ENCODE measurements at places on chromosomes 16 and 17.

DNA sequence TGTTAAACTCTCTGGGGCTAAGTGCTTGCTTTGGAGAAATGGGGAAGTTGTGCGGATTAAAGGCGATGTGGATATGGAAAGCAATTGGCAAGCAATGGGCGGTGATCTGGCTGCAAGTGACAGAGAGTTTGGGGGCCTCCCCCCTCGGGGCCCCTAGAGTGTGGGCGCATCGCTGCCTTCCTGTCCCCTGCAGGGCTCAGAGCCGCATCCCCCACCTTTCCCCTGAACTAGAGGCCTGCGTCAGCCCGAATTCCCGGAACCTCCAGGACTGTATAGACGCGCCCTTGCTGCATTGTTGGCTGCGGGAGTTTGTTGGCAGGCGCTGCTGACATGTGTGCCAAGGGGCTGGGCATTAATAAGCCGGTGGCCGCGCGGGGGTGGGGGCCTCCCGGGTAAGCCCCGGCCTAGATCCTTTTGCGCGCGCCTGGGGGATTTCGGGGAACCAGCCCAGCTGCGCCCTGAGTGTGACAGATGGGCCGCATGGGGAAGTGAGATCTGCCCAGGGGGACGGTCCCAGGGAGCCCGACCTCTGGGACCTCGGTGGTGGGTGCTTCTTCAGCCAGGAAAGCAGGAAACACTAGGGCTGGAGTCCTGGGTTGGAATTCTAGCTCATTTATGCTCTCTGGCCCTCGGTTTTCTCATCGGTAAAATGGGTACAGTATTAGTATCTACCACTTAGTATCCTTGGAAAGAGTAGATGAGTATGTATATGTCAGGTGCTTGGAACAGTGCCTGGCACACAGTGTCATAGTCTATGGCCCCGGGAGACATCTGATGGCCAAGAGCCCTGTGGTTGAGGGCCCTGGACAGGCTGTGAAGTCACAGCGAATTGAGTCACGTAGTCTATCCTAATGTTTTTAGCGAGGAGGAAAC lies 1.0 kb downstream of the EEF2K start:
- peak; percentile 84 for DNase-seq

DNA sequence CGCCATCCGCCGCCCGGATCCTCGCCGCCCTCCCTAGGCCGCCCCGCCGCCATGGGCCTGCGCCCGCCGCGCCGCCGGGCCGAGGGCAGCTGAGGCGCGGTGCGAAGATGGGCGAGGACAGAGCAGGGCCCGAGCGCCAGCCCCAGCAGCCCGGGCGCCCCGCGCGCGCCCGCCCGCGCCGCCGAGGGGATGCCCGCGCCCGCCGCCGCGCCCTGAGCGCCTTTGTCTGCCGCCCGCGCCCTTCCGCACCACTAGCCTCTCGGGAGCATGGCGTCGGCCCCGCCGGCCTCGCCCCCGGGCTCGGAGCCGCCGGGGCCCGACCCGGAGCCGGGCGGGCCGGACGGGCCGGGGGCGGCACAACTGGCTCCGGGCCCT lies 278 bp downstream of the RAB11FIP3 start:
- no peak for DNase-seq

DNA sequence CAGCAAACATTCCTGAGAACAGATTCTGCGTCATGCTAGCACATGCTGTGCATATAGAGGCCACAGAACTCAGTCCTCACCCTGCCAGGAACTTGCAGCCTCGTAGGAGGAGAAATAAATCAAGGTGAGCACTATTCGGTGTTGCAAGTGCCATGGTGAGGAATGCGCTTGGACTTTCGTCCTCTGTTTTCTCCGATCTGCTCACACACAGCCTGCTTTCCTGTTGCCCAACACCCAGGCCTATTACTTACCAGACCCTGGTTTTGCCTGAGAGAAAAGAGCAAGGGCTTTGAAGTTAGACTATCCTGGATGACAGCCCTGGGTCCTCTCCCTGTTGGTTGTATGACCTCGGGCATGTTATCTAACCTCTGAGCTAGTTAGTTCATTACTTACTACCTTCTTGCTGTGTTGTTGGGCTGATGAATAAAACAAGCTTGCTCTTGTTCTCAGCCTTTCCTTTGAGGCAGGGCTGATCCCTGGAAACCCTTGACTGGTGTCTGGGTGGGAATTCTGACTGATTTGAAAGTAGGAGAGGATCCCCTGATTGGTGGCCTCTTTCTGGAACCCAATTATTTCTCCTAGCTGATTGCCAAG lies 2.9 kb downstream of the ACSF2 start:
- DNase-seq: no peak

DNA sequence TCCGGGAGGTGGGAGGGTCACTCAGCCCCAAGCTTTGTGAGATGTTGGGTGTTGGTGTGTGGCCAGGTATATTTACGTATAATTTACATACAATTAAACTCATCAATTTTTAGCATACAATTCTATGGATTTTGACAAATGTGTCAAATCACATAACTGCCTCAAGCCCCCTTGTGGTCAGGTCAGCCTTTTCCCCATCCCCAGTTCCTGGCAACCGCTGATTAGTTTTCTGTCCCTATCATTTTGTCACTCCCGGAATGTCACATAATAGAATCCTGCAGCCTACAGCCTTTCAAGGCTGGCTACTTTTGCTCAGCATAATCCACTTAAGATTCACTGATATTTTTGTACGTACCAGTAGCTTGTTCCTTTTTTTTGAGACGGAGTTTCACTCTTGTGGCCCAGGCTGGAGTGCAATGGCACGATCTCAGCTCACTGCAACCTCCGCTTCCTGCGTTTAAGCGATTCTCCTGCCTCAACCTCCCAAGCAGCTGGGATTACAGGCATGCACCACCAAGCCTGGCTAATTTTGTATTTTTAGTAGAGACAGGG lies 19.3 kb upstream of the RAI1 start:
- no peak for DNase-seq

- DNase-seq: no peak
Measured at GRCh38 chr17:970364-970763, 9.2 kb downstream of the NXN start.

DNA sequence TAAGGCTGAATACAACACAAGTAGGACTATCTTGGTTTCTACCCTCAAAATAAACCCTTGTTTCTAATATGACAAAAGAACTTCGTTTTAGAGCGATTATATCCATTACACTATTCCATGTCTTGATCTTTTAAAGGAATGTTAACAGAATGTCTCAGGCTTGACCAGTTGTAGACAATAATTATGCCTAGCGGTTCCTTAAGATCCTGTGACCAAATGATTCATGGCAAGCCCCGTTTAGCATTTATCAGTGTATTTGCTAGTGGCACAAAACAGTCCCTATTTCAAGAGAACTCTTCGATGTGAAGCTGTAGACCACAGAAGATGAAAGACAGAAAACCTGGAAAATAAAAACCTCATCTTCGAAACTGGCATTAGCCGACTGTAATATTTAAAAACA lies 200.9 kb upstream of the SOX9 start:
- no peak for DNase-seq

DNA sequence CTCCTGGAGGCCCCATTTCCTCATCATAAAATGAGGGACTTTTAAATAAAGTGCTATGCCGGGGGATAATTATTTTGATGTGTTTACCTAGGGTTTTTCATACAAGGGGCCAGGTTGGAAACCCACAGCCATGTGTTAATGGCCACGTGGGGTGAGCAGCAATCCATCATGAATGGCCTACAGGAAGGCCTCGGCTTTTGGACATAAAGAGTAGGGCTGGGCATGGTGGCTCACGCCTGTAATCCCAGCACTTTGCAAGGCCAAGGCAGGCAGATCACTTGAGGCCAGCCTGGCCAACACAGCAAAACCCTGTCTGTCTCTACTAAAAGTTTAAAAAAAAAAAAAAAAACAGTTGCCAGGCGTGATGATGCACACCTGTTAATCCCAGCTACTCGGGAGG lies 40.3 kb downstream of the MEAK7 start:
- no peak for DNase-seq

DNA sequence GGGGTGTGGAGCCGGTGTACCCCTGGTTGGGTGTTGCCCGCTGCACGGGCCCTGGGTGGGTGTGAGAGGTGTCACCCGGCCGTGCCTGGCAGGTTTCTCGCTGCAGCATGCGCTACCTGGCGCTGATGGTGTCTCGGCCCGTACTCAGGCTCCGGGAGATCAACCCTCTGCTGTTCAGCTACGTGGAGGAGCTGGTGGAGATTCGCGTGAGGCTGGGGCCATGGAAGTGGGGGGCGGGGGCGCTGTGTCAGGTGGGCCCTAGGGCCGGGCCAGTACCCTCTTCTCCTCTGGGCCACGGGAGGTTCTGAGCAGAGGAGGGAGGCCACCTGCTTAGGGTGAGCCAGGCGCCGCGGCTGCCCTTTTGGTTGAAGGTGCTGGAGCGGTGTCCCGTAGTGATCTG lies 13.4 kb downstream of the DEF8 start:
- no peak for DNase-seq

DNA sequence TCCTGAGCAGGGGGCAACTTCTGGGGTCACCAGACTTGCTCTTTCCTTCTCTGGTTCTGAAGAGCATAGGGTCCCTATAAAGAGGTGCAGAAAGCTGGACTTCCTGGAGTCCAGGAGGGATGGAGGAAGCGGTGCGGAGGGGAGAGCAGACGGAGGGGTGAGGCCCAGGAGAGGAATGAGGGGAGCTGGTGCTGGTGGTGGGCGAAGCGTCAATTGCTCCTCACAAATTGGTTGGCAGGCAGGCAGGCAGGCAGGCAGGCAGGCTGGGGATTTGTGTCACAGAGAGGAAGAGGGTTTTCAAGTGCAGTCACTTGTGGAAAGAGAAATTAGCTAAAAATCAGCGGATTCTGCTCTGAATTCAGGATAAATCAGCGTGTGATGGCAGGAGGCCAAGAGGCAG lies 133.7 kb upstream of the CDC42EP4 start:
- no peak for DNase-seq

DNA sequence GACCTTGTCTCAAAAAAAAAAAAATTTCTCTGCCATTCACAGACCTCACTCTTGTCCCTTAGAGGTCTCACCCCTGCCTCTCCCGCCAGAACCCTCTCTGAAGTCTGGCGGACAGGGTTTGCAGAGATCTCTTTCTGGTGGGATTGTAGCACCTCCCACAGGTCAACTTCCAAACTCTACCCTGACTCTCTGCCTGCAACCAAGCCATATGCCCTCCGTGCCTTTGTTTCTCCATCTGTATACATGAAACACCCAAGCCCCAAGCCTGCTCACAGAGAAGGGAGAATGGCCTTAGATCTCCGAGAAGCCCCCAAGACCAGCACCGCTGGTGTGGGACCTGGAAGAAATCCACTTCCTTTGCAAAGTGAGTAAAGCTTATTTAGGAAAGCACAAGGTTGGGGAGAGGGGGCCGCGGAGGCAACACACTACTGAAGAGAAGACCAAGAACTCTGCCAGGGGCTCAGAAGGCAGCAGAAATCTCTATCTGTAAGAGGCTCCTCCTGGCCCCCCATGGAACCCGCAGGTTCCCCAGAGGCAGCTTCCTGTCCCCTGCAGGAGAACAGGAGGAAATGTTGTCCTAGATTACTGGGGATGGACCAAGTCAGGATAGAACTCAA lies 219.9 kb downstream of the C16orf78 start:
- no peak for DNase-seq

DNA sequence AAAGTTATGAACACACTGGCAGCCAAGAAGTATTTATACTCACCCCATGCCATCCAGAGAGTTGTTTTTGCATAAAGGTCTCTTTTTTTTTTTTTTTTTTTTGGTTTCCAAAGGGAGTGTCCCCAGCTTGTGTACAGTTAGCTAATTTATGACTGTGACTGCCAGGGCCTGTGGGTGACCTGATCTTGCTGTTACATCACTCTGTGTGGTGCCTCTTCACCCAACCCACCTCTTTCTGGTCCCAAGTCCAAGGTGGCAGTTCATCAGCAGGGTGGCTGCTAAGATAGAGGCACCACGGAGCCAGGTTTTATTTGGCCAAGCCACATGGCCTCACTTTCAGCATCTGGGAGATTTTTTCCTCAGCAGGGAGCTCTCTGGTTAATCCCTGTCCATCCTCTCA lies at the start of gene NOS2:
TSS of gene NOS2 (minus strand) at position 8 of the 400 bp plus-strand sequence. CDS start 1,720 bp downstream, outside the sequence.
- no peak for DNase-seq

DNA sequence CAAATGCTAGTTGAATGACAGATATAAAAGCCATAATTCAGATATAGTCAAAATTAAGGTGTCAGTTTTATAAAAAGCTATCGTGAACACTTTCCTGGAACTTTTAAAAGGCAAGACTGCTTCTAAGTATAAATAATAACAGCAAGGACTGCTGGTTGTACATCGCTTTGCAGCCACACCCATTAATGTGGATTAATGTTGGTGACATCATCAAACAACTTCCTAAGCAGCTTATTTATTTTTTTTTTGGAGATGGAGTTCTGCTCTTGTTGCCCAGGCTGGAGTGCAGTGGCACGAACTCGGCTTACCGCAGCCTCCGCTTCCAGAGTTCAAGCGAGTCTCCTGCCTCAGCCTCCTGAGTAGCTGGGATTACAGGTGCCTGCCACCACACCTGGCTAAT lies 4.6 kb downstream of the GNA13 start:
- no peak for DNase-seq

DNA sequence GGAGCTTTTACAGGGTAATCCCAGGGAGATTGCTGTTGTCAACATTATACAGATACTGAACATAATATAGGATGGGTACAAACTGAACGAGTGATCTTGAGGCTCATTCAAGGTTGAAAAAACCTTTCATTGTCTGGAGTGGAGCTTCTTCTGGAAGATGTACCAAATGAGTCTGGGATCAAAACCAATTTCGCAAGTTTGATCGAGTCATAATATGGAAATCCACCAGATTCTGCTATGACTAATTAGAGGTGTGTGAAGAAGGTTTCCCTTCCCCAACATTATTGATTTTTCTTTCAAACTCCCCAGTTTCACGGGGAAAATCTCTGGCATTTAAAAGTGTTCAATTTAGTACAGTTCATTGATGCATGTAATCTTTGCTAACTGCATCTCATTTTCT lies 324.1 kb downstream of the ZFHX3 start:
- DNase-seq: no peak

DNA sequence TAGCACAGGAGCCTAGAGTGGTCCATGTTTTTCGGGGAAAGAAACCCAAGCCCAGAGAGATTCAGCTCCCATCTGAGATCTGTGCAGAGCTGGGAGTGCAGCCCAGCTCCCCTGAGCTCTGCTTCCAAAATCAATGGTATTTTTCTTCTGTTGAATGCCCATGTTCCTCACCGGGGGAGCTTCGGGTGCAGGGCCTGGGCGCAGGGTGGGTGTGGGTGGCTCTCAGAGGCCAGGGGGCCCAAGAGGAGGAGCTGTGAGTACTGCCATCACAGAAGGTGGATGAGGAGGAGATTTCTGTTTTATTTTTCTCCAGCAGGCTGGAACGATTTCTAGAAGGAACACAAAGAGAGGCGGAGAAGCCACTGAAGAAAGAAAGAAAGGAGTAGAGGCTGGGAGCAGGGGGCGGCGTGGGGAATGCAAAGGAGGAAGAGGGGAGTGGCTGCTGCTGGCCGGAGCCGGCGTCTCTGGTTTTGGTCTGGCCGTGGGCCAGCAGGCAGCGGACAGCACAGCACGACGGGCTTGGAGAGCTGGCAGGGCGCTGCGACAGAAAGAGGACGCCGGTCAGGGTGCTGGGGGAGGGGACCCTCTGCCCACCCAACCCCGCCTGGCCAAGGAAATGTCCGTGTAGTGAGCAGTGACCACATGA lies 76.2 kb upstream of the KSR1 start:
- no peak for DNase-seq

Data from activated CD8-positive, alpha-beta memory T cell treated with anti-CD3 and anti-CD28 coated beads for 48 hours (primary cell).